Gastroesophageal sphincter (tissue), 4 donors: ENCODE measurements at places on chromosomes 11 and 22. TPM values are rescaled to one million over a fixed set of nuclear protein-coding genes. Genes with fewer than 3 reads are reported as not detected.
A peak's percentile ranks its signal among the peaks of the same experiment; 100 is the strongest.

DNA sequence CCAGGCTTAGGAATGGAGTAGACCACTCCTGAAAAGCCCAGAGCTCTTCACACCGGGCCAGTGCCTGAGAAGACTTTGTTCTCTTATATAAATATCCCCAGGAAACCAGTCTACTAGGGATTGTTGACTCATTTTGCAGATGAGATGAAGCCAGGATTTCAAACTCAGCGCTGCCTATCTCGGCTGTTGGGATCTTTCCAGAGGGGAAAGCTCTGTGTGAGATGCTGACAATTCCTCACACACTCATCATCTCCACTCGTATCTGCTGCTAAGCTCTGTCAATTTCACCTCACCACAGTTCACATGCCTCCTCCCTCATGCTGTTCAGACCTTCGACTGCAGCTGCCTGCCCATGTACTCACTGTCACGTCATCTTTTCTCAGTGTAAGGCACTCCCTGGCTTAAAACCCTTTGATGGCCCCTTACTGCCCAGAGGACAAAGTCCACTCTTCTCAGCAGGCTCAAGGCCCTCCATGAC lies 12.5 kb downstream of the USH1C start:
- no peak for ATAC-seq

- ATAC-seq, result no peak
Observed at GRCh38 chr11:123122852-123123251, 60.9 kb upstream of the HSPA8 start.

DNA sequence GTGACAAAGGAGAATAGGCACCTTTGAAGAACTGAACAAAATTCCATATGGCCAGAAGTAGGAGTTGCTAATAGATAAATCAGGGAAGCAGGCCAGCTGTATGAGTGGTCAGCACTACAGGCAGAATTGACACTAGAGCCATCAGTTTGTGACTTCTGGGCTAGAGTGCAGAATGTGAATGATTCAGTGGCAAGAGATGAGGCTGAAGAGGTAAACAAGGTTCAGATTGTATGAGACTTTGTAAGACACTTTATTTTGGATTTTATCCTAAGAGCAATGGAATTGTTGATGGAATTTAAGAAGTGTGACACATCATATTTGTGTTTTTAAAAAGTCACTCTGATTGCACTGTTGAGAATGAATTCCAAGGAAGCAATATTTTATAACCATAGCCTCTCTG lies 12.9 kb downstream of the BIRC3 start:
- no peak for ATAC-seq

DNA sequence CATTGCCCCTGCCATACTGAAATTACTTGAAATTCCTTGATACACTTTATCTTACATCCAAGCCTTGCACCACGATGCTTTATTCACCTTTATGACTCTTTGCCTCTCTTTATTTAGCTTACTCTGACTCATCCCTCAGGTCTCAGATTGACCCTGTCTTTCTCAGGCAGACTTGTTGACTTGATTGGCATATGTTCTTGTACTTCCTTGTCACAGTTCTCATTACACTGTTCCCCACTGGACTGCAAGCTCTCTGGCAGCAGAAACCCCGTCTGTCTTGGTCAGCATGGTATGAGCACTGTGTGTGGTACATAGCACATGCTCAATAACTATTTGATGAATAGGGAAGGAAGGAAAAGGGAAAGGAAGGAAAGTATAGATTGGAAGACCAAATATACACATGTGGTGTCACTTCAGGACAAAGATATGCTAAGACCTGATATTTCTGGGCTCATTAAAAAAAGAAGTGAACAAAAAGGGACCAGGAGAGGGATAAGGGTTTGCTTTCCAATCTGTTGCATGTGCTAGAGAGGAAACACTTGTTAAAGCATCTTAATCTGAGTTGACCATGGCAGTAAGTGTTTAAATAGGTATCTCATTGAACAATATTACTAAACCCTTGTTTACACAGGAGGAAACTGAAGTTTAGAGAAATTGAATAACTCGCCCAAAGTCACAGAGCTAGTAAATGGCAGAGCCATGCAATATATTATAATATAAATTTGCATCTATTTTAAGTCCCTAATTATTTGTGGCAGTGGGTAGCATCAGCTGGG lies 7.2 kb downstream of the LYVE1 start:
- no peak for ATAC-seq

- no peak for ATAC-seq
Observed at GRCh38 chr11:58805065-58805464, 39.4 kb downstream of the GLYATL2 start.

DNA sequence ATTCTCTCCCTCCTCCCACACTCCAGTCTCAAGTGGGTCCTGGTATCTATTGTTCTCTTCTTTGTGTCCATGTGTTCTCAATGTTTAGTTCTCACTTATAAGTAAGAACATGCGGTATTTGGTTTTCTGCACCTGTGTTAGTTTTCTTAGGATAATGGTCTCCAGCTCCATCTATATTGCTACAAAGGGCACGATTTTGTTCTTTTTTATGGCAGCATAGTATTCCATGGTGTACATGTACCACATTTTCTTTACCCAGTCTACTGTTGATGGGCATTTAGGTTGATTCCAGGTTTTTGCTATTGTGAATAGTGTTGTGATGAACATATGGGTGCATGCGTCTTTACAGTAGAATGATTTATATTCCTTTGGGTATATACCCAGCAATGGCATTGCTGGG lies 4.2 kb upstream of the INCENP start:
- ATAC-seq, result no peak

DNA sequence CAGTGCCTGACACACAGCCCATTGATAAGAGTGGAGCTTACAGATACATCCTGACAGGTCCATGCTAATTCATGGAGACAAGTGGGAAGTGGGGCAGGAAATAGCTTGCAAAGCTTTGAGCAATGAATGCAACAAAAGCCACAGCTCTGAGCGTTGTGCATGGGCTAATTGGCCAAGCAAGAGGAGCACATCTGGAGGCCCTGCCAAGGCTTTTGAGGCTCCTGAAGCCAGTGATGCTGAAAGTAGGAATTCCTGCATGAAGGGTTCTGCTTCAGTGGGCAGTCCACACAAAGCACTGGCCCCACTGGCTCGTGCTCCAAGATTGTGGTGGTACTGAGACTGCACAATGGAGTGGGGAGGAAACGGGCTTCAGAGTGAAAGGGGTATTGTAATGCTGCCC lies 103.8 kb upstream of the CSNK2A3 start:
- no peak for ATAC-seq

- peak; percentile 36 for ATAC-seq
Observed at GRCh38 chr11:91365986-91366585, 858.5 kb upstream of the FAT3 start.

GRCh38 chr11:108863528-108863927 lies 198.7 kb downstream of the DDX10 start:
- no peak for ATAC-seq

GRCh38 chr11:79906164-79906563 lies 465.3 kb upstream of the TENM4 start:
- no peak for ATAC-seq

The ADAMTS15 gene
- total RNA-seq, result 11.8 TPM

The NFAM1 gene
- total RNA-seq, result 3.4 TPM

The MS4A3 gene
- not detected for total RNA-seq

The CHADL gene
- total RNA-seq, result 5.9 TPM

The MPPED2 gene
- total RNA-seq, result 3.8 TPM

The MRGPRX3 gene
- 0.31 TPM for total RNA-seq

The SYT7 gene
- 3.7 TPM for total RNA-seq

The TYR gene
- total RNA-seq, result not detected

The ANKK1 gene
- total RNA-seq, result 0.27 TPM

The CLCF1 gene
- 9.8 TPM for total RNA-seq

The LSP1 gene
- 61.5 TPM for total RNA-seq

The DDX25 gene
- total RNA-seq, result not detected

The ST14 gene
- total RNA-seq, result 1.6 TPM

The FGF3 gene
- total RNA-seq, result not detected

The MISFA gene
- total RNA-seq, result 4.2 TPM

The MMP20 gene
- total RNA-seq, result not detected

The BIK gene
- total RNA-seq, result 1.7 TPM
